Panc1 (cell line): ENCODE measurements at places on chromosomes 13 and 19.

GRCh38 chr13:22454586-22454985 is 726.2 kb upstream of the SGCG start:
- no peak for DNase-seq

GRCh38 chr13:106499896-106500295 is 35.6 kb downstream of the EFNB2 start:
- DNase-seq = no peak

- no peak for DNase-seq
These were observed 2.3 kb upstream of the MAP2K7 start for GRCh38 chr19:7901337-7901736.

DNA sequence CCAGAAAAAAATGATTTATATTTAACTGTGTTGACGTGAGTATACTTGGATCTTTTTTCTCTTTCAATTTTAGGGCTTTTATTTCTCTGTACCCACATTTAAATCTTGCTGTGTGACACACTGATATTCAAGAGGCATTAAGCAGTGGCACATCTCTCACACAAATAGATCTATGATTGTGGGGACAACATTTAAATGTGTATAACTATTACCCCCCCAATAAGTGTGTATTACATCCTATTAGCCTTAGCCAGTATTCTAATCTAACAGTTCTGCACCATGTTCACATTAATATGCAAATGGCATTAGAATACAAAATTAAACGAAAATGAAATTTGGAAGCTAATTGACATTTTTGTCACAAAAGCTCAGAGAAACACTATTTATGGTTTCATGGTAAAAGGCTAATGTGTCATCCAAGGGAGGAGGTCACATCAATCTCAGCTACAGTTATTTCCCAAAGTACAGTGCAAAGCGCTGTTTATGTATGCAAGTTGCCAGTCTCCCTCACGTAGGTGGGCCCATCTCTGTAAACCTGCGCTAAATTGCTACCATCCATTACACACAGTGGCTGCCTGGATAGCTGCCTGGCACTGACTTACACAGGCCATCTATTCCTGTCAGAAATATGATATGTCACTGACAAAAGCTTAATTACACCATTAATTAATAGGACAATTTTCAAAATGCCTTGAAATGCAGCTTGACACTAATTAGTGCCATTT is 984.7 kb upstream of the PCDH9 start:
- no peak for DNase-seq

DNA sequence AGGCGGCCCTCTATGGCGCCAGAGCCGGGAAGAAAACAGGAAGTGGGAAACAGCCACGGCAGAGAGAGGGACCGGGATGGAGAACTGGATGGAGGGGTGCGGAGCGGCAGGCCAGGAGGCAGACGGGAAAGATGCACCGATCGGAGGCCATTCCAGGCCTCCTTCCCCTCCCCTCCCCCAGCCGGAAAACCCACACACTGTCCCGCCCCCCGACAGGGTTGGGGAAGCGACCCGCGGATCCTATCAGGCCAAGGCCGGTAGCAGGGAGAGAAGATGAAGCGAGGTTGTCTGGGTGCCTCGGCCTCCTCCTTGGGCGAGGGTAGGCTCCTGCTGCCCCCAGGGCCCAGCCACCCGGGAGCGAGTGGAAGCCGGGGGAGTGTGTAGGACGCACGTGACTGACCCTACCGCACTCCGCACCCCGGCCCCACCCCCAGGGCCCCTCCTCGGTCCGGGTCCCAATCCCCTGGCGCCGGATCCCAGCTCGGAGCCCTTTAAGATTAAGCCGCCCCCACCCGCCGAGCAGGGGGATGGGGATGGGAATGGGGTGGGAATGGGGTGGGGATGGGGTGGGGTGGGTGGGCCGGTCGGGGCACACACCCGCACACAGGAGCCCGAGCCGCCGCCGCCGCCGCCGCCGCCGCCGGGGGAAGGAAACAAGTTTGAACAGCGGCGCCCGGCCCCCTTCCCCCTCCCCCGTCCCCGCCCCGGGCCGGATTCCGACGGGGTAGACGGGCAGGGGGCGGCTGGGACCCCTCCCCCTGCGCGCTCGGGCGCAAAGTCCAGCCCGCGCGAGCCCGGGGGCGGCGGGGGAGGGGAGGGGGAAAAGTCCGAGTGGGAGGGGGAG is 1.5 kb downstream of the ERF start:
- DNase-seq = no peak

DNA sequence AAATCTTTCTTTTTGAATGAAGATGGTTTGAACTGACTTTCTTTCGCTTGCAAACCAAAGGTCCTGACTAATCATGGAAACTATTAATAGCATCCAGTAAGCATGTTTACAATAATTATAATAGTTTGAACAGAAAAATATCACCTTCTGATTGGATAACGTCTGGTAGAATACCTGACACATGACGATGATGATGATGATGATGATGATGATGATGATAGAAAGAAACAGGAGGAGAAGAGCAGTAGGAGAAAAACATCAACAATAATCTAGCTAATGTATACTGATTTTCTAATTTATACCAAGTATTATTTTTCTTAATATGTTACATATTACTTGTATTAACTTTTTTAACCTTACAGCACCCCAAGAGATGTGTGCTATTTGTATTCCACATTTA is 157.5 kb upstream of the SPRY2 start:
- DNase-seq = no peak
